ENCODE measurements at places on chromosomes 7 and 10.

DNA sequence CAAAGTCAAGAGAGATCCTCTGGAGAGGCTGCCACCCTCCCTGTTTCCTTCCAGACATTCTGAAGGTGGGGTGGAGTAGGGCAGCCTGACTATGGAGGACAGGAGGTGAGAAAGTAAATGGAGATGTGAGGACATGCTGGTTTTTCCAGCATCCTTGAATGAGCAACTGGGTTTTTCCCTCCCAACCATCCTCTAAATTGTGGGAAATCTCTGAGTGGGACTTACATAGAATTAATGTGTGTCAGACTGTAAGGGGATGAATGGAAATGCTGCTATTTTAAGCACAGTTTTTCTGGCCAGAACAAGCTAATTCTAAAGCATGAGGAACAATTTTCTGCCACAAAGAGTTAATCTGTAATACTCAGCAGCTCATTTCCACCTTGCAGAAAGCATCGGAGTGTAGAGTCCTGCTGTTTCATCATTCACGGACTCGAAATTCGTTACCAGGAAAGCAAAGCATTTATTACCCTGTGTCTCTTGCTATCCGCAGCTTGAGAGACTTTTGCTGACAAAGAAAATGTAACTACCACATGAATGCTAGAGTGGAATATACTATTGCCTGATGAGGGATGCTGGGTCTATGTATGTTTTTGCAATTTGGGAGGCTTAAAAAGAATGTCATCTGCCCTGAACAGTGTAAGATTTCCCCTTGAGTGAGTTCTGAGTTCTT is 213.0 kb downstream of the CELF2 start:
- DNase-seq, result no peak

DNA sequence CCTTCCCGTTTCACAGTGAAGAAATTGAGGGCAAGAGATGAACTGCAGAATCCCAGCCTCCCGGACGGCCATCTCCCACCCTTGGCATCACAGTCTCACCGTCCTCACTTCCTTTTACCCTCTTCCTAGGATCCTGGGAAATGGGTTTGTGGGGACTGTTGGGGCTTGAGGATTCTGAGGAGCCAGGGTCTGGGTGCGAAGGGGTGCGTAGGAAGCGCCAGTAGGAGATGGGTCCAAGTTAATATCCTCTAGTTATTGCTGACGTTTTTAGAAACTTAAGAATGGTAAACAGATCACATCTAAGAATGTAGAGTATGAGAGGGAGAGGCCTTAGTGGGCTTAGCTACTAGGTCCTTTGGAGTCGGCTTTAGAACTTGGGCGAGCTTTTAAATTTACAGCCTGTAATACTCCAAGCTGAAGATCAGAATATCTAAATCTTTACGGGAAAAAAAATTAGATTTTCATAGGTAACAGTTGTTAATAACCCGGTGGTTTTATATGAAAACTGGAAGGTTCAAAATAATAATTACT is 696 bp downstream of the MALSU1 start:
- no peak for DNase-seq

DNA sequence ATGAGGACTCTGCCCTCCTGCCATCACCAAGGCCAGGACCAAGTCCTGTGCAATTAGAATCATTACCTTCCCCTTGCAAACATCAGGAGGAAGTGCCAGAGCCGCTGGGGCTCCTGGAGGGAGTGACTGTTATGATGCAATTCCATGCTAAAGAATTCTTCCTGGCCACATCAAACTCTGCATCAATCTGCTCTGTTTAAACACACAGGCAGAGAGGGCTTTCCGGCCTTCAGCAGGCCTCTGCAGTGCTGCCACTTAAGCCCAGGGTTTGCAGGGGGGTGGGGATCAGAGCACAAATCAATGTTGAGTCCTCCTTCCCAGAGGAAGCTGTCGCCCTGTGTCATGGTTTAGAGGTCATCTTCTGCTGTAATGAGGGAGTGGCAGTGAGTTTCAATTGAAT is 58.1 kb downstream of the CTBP2 start:
- no peak for DNase-seq

- DNase-seq, result no peak
Measured at GRCh38 chr10:8556321-8556720, 501.8 kb downstream of the GATA3 start.

- no peak for DNase-seq
Measured at GRCh38 chr10:89684604-89685003, 16.8 kb upstream of the KIF20B start.

GRCh38 chr7:140364819-140365218 is 33.5 kb downstream of the SLC37A3 start:
- DNase-seq, result no peak

DNA sequence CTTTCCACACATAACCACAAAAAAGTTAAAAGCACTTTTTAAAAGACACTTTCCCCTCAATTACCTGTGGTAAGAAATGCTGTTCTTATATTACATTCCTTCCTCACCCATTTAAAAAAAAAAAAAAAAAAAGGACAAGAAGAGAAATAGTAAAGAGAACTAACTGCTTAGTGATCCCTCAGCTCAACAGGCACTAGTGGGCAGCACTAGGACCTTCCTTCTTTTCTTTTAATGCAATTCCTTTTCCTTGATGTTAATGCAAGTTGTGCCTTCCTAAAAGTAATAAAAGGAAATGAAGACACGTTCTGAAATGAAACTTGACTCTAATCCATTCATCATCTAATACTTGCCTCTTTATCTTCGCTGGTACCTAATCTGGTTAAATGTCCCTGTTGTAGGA is 189.7 kb downstream of the TCF7L2 start:
- DNase-seq, result peak; percentile 39

DNA sequence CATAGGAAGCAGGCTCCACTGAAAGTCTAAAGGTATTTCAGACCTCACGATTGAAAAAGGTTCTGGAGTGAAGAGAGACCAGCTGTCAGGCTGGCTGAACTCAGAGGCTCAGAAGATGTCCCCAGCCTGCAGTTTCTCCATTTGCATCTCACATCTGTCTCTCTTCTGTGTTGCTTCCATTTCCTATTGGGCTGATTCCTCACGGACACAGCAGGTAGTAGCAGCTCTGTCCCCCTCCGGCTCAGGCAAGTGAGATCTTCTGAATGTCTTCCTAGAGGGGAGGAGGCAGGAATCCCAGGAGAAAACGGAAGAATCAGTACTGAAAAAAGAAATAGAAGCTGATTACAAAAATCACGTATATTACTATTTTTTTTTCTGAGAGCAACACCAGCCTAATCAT is 274.1 kb upstream of the COBL start:
- no peak for DNase-seq

GRCh38 chr10:107427016-107427415 is 262.5 kb upstream of the SORCS1 start:
- no peak for DNase-seq

- DNase-seq, result peak; percentile 30
Measured at GRCh38 chr10:25059990-25060389, 43.6 kb downstream of the THNSL1 start.

DNA sequence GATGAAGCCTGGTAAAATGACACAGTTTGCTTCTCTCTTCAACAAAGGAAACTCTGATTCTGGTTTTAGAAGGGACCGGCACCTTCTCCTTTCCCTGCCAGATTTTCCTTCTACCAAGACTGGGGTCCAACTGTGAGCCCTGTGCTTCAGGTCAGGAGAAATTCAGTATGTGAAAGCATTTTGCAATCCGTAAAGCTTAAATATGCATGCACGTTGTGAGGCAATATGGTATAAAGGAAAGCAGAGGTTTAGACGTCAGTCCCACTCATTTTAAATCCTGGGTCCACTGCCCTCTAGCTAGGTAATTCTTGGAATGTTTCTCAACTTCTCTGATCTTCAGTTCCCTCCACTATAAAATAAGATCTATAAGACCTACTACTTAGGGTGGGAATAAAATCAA is 359.0 kb upstream of the NPSR1 start:
- DNase-seq, result no peak

DNA sequence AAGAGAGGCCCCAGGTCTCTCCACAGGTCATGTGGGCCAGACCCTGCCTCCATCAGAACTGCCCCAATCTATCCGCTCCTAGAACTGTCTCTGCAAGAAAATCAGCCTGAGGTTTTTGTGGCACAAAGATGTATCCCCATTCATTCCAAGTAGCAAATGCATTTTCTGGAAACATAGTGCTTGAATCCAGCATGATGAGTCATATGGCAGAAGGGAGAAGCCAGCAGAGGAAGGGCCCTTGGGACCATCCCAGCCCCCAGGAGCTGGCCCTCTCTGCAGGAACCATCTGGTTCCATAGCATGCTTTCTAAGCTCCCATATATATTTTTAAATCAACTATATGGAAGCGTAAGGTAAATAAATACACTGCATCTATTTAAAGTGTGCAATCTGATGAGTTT is 563.2 kb downstream of the GALNT17 start:
- peak; percentile 1 for DNase-seq

DNA sequence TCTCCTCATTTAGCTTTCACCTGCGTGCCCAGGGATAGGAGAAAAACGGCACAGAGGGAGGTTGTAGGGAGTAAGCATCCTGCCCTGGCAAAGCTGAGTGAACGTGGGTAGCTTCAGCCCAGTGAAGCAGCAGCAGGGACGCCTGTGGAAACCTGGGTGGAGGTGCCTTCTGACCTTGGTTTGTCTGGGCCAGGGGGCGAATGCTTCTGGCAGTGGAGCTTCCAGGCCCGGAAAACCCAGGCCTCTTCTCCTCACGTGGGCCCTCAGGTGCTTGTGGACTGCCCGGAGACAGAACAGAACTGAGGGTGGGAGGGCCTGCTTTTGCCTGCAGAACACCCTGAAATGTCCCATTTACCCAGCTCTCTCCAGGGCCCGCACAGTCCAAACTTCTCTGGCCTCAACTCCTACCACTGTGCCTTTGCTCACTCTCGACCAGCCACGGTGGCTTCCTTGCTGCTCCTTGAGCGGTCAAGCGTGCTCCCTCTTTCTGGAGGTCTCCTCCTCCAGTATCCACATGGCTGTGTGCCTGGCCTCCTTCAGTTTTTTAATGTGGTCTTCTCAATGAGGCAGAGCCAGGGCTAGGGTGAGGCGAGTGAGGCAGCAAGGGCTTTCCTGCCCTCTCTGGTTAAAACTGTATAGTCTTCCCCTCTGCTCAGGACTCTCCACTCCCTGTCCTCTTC is 62.4 kb downstream of the TMEM209 start:
- DNase-seq, result no peak

DNA sequence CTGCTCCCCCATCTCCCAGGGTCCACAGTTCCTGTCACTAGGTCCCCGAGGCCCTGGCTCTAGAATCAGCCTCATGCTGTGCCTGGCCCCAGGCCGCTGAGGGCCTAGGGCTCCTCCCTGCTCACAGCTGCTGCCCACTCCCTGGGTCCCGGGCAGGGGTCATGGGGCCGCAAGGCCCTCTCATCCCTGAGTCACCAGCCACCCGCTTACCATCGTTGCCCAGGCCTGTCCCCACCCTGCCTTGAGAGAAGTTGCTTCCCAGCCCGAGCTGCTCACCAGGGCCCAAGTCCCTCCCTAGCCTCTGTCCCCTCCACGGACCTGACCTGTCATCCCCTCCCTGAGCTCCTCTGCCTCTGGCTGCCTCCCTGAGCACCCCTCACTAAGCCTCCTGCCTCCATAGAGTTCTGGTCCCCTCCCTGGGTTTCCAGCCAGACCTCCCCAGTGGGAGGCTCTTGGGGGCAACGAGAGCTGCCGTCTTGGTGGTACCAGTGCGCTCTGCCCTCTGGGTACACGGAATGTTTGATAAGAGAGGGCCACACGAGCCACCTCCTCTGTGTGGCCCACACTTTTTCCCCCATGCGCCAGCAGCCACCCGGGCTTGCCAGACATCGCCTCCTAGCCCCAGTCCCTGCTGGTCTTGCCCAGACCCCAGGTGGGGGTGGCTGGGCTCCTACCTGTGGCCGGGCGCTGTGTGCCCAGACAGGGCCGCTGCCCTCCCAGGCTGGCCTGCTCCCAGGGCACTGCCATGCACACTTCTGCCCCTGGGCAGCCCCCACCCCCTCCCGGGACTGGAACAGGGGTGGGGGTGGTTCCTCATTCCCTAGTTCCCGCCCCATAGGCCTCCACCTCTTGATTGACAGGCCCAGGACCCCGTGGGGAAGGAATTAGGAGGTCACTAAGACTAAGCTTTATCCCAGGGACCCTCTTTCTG is 21.3 kb downstream of the MLXIPL start:
- DNase-seq, result no peak
